CD4-positive, alpha-beta T cell treated with Interleukin-21 for 1 hour (primary cell): ENCODE measurements at places on chromosomes 11 and 22.

- DNase-seq = no peak
Measured at GRCh38 chr22:45312415-45312814, 2.7 kb downstream of the FAM118A start.

DNA sequence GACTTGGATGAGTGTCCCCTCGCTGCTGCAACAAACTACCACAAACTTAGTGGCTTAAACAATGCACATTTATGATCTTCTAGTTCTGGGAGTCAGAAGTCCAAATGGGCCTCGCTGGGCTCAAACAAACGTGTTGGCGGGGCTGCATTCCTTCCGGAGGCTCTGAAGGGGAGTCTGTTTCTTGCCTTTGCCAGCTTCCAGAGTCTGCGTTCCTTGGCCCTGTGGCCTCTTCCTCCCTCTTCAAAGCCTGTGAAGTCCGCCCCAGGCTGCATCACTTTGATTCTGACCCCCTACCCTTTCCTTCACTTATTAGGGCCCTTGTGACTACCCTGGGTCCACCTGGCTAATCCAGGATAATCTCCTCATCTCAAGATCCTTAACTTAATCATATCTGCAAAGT, 80.3 kb upstream of the NECTIN1 start:
- no peak for DNase-seq

DNA sequence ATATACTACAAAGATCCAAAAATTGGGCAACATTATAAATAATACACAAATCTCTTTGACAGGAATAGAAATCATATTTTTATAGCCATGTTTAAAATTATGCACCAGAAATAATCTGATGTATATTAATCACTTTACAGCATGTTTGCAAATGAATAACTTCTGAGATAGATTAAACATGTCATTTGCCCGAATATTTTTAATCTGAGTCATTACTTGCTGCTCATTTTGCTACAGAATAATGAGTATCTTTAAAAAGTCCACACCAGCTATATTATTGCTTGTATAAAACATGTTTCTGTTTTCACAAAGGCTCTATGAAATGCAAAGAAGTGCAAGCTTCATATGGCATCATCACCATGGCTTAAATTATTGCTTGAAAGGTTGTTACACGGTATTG, 336.8 kb downstream of the GUCY1A2 start:
- DNase-seq = no peak

DNA sequence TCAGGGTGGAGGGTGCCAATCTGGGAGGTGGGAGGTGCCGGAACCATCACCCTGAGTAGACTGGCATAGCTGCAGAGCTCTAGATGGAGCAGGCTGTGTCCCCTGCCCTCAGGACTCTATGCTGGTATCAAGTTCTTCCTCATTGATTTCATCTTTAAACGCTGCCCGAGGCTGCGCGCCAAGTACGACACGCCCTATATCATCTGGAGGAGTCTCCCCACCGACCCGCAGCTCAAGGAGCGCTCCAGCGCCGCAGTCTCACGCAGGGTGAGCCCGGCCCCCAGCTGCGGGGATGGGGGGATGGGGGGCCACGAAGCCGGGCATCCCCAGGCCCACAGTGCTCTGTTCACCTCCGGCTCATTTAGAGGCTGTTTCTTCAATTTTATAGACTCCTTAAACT, 52.5 kb downstream of the GRAMD4 start:
- DNase-seq = no peak

GRCh38 chr11:125274774-125275173, 110.2 kb downstream of the PKNOX2 start:
- DNase-seq = no peak

- DNase-seq = no peak
Measured at GRCh38 chr11:47924184-47924691, 56.1 kb upstream of the PTPRJ start.

DNA sequence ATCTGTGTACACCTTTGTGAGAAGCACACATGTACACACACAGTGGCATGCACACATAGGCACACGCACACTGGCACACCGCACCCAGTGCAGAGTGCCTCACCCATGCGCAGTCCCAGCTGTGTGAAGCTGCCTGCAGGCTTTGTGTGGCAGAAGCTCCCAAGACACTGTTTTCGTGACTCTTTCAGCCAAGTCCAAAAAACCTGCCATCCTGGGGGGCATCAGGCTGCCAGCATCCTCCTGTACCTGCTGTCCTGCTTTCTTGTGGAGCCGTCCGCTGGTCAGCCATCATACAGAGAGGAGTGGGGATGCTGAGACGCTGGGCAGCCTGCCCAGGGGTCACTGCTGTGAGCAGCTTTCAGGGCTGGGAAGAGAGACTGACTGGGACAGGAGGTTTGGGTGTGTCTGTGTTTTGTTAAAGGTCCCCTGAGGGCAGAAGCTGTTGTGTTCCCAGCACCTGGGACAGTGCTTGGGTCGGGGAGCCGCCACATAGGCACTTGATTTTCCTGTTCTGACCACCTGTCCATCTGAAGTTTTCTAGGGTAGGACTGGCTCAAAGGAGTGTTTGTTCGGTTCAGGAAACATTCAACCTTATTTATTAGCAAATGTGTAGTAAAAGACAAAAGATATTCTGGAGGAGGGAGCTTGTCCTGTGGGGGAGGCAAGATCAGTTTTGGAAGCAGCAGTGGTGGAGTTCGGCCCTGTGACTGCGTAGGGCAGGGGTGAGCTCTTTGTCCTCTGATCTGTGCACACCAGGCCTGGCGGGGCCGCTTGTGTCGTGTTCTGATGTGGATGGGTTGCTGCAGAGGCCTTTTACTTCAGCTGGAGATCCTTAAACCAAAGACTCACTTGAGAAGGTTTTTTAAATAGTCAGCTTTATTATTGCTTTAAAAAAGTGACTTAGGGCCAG, 29.7 kb downstream of the AP2A2 start:
- DNase-seq = no peak

- DNase-seq = no peak
Measured at GRCh38 chr11:6587360-6587953, 16.0 kb downstream of the RRP8 start.

GRCh38 chr11:72040491-72041363, 39.6 kb downstream of the NUMA1 start:
- peak; percentile 82 for DNase-seq

- peak; percentile 74 for DNase-seq
Measured at GRCh38 chr22:36277482-36278291, 24.8 kb downstream of the APOL1 start.

GRCh38 chr22:32584650-32585049, 110.0 kb downstream of the FBXO7 start:
- DNase-seq = no peak

- no peak for DNase-seq
Measured at GRCh38 chr11:47148270-47148669, 28.4 kb downstream of the ARFGAP2 start.

GRCh38 chr11:131889146-131889577, 518.7 kb downstream of the NTM start:
- no peak for DNase-seq

DNA sequence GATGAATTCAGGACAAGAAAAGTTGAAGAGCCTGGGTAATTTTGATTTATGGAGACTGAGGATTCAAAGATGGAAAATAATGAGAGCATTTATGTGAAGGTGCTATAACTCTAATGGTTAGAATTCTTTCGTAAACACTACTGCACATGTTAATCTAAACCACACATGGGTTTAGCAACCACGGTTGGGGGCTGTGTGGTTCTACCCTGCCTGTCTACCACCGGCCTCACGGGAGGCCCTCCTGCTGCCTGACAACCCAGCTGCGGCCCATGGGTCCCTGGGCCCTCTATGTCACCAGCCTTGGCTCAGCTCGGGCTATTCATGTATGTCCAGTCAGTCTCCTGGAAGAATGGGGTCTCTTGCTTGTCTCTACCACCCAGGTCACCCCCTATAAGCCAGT, 68.5 kb upstream of the ARFGAP3 start:
- DNase-seq = no peak

DNA sequence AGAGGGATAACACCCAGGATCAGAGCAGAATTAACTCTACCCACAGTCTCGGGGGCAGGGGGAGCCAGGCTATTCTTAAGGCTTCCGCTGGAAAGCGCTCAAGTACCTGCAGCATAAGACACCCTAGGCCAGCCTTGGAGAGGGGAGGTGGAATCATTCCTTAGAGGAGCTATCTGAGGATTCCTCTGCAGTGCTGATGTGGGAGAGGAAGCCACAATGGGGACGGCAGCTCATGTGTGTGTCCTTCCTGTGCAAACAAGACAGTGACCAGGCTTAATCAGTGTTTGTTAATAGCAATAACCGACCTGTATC, 382.2 kb upstream of the CADM1 start:
- no peak for DNase-seq

GRCh38 chr11:72446929-72447769, 12.8 kb upstream of the CLPB start:
- DNase-seq = peak; percentile 65

GRCh38 chr11:1667121-1667850, 29.7 kb upstream of the KRTAP5-6 start:
- DNase-seq = no peak

GRCh38 chr11:15806217-15806616, 550.1 kb downstream of the SOX6 start:
- no peak for DNase-seq

DNA sequence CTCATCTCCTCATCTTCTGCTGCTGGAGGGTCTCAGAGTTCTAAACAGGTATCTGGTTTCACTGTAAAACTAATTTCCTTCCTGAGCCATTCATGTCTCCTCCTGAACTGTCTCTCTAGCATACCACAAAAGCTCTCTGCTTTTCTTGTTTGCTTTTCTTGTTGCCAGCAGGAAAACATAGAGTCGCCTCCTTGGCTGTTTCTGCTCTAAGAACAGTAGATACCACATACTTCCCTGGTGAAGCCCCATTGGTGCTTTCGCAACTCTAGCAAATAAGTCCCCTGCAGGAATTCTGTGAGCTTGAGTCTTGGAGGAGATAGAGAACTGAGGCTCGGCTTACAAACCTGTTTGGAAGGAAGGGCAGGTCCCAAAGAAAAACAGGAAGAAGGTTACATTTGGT, 7.0 kb downstream of the DIXDC1 start:
- DNase-seq = no peak

- DNase-seq = no peak
Measured at GRCh38 chr11:94928117-94928990, 45.0 kb downstream of the CWC15 start.

DNA sequence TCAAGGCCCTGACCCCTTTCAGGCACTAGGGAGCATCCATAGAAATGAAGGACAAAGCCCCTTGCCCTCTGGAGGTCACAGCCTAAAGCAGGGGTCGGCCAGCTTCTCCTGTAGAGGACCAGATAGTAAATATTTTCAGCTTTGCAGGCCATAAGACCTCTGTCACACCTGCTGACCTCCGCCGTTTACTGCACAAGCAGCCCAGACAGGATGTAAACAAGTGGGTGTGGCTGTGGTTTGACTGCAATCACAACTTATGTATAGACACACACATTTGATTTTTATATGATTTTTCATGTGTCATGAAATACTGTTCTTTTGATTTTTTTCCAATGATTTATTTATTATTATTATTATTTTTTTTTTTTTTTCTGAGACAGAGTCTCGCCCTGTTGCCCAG, 34.3 kb downstream of the KIAA1671 start:
- no peak for DNase-seq

- DNase-seq = no peak
Measured at GRCh38 chr22:27094633-27095308, 437.4 kb downstream of the MIAT start.
